ENCODE measurements at places on chromosomes 2 and 18.

DNA sequence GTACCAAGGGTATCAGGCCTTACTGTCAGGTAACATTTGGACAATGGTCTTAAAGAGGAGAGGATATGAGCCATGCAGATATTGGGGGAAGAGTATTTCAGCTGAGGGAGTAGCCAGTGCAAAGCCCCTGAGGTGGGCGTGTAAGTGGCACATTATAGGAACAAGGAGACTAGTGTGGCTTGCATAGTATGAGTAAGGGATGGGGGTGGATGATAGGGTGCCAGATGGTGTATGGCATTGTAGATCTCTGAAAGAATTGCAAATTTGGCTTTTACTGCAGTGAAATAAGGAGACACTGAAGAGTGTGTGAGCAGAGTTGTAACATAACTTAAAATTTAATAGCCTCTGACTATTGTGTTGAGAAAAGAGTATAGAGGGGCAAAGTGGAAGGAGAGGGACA lies 244.0 kb downstream of the PDE11A start:
- DNase-seq = no peak

DNA sequence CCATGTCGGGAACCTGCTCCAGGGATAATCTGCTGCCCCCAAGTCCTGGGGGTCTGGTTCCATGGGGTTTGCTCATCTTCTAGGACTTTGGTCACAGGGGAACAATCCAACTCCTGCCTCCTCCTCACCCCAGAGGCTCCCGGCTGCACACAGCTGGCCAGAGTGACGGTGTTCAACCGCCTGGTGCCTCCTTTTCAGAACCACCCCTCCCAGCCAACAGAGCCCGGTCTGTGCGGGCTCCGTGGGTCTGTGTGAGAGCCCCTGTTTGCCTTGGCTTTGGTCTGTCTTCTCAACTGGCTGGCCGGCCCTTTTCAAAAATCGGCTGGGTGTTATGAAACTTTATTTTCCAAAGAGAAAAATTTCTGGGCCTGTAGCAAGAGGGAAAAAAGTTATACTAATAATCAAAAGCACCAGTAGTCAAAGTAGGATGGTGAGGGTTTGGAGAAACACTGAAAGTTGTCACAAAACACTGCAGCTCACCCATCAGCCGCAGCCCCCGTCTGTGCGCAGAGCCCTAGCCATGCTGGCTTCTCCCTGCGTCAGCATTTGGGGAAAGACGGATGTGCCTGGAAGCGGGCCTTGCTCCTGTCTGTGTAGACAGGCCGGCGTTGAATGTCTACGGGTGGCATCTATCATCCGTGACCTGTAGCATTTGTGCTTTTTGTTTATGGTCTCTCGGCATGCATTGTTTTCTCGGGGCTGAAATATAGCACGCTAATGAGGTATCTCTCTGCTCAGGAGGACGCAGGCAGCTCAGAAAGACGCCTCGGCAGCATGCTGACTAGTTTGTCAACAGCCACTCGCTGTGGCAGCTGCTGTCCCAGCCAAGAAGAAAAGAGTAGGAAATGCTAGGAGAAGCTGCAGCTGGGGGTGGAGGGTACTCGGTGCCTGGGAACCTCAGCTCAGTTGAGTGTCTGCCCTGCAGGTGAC lies 138.6 kb downstream of the GLI2 start:
- no peak for DNase-seq

- no peak for DNase-seq
These were observed 24.4 kb upstream of the FAM117B start for GRCh38 chr2:202610380-202610779.

DNA sequence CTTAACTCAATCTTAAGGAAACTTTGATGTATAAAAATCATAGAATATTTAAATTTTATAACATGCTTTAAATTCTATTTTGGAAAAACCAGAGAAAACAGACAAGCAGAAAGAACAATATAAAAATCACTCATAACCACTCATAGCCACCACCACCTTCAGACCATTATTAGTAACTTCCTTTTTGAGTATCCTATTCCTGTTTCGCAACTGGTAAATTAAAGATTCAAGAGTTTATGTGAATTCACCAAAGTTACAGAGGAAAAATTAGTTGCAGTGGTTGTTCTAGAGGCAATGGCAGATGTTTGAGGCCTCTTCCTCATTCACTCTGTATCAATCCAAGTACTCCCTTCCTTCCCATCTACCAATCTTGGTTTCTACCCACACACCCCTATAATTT lies 49.3 kb upstream of the PROKR1 start:
- no peak for DNase-seq

DNA sequence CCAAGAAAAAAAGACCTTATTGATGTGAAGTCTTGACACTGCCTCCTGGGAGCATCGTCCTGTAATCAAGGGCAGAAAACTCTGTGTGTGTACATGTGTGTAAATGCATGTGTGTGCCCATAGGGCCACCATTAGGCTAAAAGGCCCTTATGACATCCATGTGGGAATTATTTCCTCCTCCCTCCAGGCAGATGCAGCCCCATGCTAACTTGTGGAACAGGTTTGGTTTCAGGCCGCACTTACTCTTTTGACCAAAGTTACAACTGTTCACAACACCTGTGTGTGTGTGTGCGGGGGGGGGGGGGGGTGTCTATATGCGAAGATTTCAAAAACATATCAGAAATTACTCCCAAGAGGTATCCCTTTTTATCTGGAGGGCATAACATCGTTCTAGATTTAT lies 87.4 kb upstream of the SLC14A2 start:
- DNase-seq = no peak

- no peak for DNase-seq
These were observed 100.1 kb upstream of the GRB14 start for GRCh38 chr2:164721430-164721829.

DNA sequence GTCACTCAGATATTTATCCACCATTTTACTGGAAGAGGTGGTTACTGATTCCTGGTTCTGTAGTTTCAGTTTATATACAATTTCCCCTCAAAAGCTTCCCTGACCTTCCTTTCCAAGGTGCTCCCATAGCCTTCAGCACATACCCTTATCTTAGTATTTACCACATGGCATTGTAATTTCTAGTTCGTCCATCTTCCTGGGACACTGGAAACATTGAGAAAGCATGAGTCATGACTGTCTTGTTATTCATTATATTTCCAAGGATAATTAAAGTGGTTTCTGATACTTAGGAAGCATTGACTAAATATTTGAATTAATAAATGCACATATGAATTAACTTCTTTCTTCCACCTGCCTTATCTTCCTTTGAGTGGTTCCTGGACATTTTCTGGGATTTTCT lies 203.8 kb downstream of the ETAA1 start:
- no peak for DNase-seq

DNA sequence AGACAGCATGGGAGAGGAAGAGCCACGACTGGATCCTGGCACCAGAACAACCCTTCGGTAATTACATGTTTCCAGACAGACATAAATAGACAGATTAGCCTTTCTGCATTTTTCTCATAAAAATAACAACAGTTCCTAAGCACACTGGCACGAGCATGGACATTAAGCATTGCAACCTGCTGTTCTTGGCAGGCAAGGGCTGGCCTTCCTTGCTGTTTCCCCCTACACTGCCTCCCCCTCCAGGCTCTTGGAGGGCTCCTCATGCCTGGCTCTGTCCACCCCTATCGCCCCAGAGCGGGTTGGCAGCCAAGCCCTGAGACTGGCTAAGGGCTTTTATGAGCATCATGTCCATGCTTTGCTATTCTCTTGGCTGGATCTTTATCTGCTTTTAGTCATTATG lies 89.6 kb downstream of the TTC32 start:
- no peak for DNase-seq

DNA sequence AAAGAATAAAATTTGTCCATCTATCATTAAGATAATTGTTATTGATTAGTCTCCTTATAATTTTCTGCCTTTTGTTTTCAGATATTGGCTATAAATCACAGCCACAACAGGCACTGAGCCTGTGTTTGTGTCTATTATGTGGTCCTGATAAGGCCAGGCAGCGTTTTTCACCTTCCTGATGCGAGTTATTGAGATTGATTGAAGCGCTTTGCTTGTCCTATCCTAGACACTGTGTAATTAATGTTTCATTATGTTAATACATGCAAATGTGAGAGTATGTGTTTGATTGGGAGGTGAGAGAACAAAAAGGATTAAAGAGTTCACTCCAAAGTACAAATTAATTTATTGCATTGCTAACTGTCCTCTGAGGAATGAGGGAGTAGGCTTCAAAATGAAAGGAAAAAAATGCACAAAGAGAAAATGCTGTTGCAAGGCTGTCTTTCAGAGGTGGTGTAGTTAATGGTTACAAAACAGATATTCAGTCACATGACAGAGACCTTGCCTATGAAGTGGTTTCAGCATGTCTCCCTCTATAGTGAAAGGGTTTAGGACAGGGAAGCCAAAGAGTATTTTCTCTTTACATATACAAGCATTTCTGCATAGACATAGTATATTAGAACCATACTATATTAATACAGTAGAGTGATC lies 391.1 kb downstream of the DCC start:
- DNase-seq = no peak

- DNase-seq = no peak
These were observed 44.1 kb downstream of the MTCL1 start for GRCh38 chr18:8749492-8749891.

GRCh38 chr18:49726675-49726963 lies 86.7 kb downstream of the ACAA2 start:
- DNase-seq = no peak

DNA sequence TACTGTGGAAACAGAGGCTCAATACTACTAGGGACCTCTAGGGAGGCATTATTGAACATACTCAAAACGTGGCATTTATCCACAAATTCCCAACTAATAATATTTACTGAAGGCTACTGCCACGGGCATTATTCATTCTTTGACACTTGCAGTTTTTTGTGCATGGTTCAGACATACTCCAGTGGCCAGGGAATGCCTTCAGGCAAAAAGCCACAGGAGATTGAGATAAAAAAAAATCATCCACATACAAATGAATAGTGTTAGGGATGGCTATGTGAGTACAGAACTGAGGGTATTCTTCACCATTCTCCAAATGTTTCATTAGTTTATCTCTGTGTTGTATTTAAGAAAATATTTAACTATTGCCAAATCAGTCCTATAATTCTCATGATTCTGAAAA lies 974.9 kb upstream of the PIK3C3 start:
- DNase-seq = no peak

DNA sequence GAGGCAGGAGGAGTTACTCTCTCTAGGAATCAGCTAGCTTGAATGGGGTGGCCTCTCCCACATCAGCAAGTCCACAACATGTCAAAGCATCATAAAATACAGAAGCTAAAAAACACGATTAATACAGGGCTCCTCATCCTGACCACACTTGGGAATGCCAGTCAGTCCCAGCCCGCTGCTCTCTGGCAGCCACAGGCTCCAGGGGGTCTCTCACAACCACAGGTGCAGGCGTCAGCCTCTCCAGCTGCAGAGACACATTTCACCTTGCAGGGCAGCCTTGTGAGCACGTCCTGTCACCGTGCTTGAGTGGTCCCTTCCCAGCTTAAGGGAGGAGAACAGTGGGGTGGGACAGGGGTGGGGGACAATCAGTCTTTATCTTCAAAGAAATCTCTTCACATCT lies 137.4 kb upstream of the SH3BP4 start:
- DNase-seq = no peak

DNA sequence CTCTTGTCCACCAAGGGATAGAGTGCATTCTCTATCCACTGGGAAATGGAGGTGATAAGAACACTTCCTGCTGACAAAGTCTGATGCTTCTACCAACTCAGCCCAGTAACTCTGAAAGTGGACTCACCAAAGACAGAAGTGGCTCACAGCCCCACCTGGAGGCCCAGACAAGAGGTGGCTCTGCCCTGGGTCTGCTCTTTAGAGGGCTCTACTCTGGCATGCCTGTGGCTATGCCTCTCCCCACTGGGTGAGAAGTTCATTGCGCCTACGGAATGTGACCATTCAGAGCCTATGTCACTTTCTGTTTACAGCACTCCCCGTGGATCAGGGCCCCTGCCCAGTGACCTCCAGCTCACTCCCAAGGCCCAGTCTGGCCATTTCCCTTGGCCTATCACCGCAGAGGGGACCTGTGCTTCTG lies 13.5 kb upstream of the XDH start:
- no peak for DNase-seq

DNA sequence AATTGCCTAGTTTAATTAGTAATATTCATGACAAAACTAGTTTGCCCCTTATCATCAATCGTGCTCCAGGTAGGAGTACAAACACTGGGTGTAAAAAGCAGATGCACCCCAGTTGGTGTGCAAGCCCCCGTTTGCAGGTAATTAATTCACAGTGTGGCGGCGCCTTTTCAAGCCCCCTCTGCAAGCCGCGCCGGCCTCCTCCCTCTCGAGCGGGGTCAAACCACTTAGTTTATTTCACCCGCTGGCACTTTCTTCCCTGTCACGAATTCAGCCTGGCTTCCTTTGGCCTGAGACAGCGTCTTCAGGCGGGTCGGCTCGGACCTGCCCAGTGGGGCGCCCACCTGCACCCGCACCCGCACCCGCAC lies 64.7 kb upstream of the MAPRE2 start:
- no peak for DNase-seq

- DNase-seq = no peak
These were observed 187.6 kb upstream of the HNMT start for GRCh38 chr2:137776697-137777096.

- no peak for DNase-seq
These were observed 197.2 kb downstream of the MYO3B start for GRCh38 chr2:170375192-170375591.

DNA sequence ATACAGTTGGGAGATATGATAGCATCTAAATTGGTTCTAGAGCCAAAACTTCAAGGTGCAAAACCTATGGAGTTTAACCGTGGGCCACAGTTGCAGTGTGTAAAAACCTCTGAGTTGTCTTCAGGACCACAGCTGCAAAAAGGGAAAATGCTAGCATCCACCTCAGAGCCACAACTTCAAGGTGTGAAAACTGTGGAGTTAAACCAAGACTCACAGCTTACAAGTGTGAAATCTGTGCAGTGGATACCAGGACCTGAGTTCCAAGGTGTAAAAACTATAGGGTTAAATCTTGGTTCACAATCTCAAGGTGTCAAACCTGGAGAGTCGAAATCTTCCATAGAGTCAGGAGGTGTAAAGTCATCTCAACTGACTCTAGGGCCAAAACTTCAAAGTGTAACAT lies 10.4 kb upstream of the ZNF512 start:
- DNase-seq = no peak

- no peak for DNase-seq
These were observed 21.1 kb downstream of the CASP10 start for GRCh38 chr2:201203916-201204654.

DNA sequence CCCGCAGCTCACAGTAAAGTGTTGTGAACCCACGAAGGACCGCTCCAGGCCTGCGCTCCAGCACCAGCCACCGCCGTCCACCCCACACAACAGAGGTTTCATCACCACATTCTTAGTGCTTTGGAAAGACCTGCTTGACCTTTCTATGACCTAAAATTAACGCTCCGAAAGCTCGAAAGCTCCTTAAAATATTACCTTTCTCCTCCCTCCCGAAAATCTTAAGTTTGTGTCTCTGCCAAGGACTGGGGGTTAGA lies 149.2 kb downstream of the TWIST2 start:
- DNase-seq = no peak

DNA sequence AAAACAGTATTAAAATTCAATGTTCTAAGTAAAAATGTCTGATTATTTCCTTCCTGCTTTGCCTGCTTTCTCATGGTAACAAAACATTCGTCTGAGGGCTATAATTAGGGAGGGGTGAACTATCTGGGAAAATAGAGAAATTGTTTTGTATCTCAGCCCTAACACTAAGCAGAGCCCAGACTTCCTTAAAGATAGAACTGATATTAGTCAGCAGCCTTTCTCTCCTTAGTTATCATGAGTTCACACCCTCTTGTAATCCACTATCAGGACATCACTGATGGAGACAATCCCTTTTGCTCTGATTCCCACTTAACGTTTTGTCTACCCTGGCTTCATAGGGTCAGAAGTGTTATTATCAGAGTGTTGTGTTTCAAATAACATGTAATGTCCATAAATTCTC lies 701.1 kb upstream of the ZEB2 start:
- no peak for DNase-seq

Measured in NCI-H526 (cell line).